NCI-H1694 (cell line): ENCODE measurements at places on chromosomes 16 and 17.

GRCh38 chr17:29119265-29119664 lies 60.9 kb downstream of the MYO18A start:
- DNase-seq, result no peak

- DNase-seq, result no peak
These were observed 997 bp downstream of the HOXB7 start for GRCh38 chr17:48609759-48610281.

GRCh38 chr17:149231-149630 lies 11.9 kb downstream of the SCGB1C2 start:
- DNase-seq, result no peak

- no peak for DNase-seq
These were observed 240.3 kb downstream of the MAF start for GRCh38 chr16:79360267-79360666.

- DNase-seq, result no peak
These were observed 2.1 kb downstream of the MGAT5B start for GRCh38 chr17:76870377-76870714.

DNA sequence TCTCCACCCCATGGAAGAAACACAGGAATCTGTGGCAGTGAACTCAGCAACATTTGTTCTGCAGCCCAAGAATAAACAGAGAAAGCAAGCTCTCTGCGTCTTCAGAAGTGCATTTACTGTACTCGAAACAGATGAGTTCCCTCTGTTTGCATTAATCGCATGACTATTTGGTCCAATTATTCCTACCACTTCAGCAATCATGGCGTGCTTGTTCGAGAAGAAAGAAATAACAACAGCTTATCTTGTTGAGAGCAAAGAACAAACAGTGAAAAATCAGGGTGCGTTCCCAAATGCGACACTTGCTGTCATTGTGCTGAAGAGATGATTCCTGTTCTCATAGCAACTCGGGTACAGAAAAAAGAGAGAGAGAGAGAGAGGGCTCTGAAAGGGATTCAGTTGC lies 445.3 kb upstream of the MAF start:
- DNase-seq, result no peak

DNA sequence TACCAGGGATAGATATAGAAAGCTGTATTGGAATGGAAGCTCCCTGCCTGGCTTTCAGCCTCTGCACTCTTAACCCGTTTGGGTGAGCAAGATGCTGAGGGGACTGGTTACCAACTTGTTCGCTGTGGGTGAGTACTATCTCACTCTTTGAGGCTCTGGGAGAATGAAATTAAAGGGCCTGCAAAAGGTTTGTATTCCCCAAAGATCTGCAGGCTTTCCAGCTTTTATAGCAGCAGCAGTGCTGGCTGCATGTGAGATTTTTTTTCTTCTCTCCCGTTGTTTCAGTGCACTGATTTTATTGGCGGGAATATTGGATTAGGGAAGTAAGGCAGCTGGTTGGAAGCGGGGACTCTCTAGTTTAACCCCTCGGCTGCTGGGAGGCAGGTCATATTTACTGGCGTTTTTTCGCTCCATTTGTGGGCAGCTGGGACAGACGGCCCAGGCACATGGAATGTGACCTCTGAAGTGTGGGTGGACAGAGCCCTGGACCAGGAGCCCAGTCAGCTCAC lies 30.9 kb downstream of the C17orf75 start:
- peak; percentile 86 for DNase-seq

DNA sequence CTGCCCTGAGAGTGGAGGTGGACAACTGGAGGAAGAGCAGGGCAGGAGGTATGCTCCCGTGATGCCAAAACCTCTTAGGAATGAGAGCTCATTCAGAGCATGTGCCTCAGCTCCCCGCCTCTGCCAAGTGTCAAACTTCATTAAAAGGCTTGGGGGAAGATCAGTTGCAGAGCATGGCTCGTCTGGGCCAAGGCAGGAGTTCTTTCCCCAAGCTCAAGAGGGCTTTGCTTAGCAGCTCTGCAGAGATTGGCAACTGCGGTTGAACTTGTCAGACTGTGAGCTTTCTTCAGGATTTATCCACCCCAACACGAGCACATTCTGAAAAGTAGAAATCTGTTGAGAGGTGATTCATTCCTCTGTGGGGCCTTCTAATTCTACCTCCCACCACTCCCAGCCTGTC lies 248.1 kb downstream of the HS3ST3A1 start:
- DNase-seq, result no peak

GRCh38 chr17:58312021-58312630 lies 16.5 kb downstream of the TSPOAP1 start:
- no peak for DNase-seq

DNA sequence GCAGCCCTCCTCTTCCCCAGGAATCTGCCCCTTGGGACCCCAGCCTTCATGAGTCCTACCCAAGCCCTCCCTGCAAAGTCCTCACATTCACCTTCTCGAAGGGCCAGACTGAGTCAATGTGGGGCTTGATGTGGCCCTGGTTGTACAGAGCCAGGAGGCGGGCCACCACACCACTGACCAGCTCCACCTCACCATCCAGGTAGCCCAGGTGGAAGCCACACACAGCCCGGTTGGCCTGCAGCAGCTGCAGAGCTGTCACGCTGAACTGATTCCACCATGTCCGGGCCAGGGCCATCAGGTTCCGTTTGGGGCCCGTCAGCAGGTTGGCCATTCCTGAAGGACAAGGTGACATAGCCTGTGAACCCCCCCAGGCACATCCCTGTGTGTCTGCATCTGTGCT lies 6.0 kb downstream of the VAT1 start:
- DNase-seq, result no peak

GRCh38 chr17:71115669-71115972 lies 946.3 kb downstream of the KCNJ2 start:
- DNase-seq, result no peak

DNA sequence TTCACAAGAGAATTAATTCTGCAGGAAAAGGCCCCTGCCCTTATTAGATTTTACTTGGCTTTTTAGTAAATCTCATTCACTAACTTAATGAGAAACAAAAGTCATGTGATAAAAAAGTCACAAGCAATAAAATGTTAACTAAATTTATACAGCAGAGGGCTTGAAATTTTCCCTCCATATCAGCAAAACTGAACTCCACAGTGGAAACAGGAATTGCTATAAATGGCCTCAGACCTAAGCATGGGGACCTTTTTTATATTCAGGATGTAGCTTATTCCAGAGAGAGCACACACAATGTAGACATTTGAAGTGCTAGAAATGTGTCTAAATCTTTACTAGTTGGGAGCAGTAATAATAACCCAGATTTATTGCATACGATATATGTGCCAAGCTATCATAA lies 291.5 kb downstream of the C16orf95 start:
- no peak for DNase-seq

- DNase-seq, result no peak
These were observed 337.9 kb downstream of the GRIN2A start for GRCh38 chr16:9844361-9844760.

GRCh38 chr17:31548709-31549108 lies 157.2 kb downstream of the RAB11FIP4 start:
- DNase-seq, result no peak

DNA sequence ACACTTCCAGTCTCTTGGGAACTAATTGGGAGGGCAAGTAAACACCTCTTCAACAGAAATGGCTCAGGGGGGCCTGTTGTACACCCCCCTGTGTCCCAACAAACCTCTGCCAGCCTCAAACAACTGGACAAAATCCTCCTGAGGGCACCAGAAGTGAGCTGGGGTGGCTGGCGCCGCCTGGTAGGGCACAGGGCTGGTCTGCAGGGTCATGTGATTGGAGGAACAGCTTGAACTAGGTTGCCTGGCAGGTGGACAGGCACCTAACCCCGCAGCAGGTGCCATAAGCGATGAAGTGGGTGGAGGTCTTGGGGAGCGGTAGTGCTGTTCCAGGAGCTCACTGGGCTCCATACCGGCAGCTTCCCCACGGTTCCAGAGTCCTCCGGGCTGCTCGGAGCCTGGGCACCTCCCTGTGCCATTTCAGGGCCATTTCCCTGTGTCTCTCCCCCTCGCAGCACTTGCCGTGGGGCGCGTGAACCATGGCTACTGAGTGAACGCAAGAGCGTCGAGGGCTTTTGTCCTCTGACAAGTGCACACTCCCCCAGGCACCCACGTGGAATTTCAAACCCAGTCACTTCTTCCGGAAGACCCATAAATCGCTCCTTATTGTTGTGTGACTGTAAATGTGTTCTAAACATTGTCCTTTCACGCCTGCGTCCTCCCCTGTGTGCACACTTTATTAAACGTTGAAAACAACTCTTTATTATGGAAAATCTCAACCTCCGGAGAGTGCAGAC lies 101.5 kb downstream of the SEC14L1 start:
- DNase-seq, result no peak

DNA sequence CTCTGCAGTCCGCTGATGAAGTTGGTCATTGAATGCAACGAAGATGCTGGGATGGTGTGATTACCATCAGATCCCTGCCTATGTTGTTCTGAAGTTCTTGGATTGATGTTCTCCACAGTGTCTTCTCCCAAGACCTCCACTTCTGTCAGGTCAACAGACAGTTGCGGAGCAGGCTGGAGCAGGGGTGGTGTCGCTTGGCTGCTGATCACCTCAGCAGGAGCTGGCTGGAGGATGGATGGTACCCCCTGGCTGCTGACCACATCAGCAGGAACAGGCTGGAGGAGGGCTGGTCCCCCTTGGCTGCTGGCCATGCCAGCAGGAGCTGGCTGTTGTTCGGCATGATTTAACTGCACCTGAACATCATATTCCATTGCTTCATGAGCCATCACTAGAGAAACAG lies 5.6 kb downstream of the RFWD3 start:
- no peak for DNase-seq

- DNase-seq, result no peak
These were observed 4.8 kb downstream of the SPATA32 start for GRCh38 chr17:45257115-45257514.

- DNase-seq, result no peak
These were observed 31.9 kb downstream of the MSI2 start for GRCh38 chr17:57288040-57288772.

DNA sequence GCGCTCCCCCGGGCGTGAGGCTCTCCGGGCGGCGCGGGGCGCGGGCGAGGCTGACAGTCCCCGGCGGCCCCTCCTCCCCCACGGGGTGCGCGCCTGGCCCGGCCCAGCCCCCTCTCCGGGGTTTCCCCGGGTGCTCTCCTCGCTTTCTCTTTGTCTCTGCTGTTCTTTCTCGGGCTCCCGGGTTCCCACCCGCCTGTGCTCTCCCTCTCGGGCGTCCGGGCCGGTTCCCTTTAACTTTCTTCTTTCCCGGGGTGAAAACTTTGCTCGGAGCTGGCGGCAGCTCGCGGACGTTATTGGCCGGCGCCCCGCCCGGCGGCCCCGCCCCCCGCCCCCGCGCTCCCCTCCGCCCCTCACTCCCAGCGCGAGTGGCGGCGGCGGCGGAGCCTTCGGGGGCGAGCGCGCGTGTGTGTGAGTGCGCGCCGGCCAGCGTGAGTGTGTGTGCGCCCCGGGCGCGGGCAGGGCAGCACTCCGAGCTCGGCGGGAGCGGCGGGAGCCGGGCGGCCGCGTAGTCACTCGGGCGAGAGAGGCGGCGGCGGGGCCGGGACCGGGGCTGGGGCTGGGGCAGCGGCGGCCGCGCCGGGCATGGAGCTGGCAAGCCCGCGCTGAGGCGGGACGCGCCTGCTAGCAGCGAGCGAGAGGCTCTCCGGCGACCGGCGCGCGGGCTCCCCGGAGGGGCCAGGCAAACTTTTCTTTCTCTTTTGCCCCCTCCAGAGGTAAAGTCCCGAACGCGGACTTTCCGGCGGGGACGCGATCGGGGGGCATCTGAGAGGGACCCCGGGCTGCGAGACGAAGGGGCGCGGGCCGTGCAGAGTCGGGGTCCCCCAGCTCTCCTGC lies at the start of gene NTN1:
Gene NTN1, plus strand, starts transcription at position 353 of the 834 bp plus-strand sequence. CDS start 864 bp downstream, outside the sequence.
- DNase-seq, result peak; percentile 30

DNA sequence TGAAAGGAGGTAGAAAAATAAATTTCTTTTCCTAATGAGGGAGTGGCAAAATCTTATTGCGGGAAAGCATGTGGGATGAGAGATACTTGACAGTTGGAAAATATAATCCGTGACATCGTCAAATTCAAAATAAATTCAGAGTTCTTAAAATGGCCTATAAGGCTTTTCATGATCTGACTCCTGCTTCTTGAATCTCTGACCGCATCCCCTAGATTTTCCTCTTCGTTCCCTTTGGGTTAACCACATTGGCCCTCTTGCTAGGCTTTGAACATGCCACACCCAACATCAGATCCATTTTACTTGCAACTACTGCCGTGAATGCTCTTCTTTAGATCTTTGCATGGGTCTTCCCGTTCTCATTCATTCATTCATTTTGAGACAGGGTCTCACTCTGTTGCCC lies 50.1 kb downstream of the NF1 start:
- no peak for DNase-seq

GRCh38 chr16:67151431-67152097 lies 766 bp upstream of the B3GNT9 start:
- DNase-seq, result no peak

DNA sequence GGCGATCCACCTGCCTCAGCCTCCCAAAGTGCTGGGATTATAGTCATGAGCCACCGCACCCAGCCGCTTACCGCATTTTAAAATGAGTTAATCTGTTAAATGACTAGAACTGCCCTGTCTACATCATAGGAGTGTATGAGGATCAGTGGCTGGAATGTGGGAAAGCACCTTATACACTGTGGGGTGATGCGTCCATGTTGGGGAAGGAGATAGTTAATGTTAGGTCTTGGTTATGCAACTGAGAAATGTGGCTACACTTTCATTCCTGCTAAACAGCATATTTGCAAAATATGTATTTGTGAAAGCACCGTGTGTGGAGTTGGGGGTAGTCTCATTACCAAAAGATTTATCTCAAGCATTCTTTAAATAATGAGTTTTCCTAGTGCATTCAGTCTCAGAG lies 107.6 kb downstream of the SPACA3 start:
- no peak for DNase-seq

- DNase-seq, result no peak
These were observed 37.5 kb downstream of the IL21R start for GRCh38 chr16:27439271-27440018.

DNA sequence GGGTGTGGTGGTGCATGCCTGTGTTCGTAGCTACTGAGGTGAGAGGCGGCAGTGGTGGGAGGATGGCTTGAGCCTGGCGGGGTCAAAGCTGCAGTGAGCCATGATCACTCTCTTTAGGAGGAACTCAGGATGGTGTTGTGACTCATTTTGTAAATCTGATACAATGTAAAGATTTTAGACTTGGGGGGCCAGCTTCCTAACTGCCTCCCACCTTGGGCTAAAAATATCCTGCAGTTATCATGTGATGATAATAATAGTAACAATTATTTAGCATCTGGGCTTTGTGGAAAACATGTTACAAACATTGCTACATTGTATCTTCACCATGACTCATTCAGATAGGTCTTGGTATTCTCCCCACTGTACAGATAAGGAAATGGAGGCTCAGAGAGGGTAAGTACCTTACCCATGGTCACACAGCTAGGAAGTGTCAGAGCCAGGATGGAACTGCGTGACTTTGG lies 7.4 kb downstream of the CTNS start:
- DNase-seq, result no peak

GRCh38 chr17:18260332-18261145 lies at the start of gene MIEF2:
TSS of gene MIEF2 (plus strand) at chr17:18260662. CDS start at chr17:18262721, 2,059 bp downstream.
- peak; percentile 94 for DNase-seq

GRCh38 chr17:49198211-49198610 lies 12.2 kb downstream of the GNGT2 start:
- no peak for DNase-seq

DNA sequence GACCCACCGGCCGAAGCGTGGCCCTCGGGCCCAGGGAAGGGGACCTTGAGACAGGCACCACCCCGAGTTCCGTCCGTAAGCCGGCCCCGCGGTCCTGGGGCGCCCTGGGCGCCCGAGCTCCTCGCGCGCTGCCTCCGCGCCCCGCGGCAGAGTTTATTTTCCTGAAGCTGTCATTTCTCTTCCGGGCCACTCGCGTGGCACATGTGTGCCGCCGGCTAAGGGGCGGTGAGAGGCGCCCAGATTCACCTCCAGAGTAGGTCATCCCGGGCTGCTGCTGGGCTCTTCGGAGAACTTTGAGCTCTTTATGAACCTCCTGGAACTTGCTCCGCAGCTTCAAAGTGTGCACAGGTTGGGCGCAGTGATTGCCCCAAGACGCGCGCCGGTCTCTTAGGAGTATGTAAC lies 489 bp downstream of the ZC3H18 start:
- no peak for DNase-seq
